ENCODE measurements at places on chromosomes 16 and 17.

GRCh38 chr17:42686520-42687128, 4.3 kb downstream of the CNTNAP1 start:
- H3K4me1 ChIP-seq, result peaks cover 14% of the 10 kb centered on the region
- DNase-seq, result no peak
- H3K27ac ChIP-seq, result no peak overlapping the region
- H3K4me3 ChIP-seq, result no peak overlapping the region

- peaks cover 64% of the 10 kb centered on the region for H3K36me3 ChIP-seq
- no peaks in the 10 kb centered on the region for H3K27me3 ChIP-seq
- H3K4me3 ChIP-seq, result no peak overlapping the region
- no peaks in the 10 kb centered on the region for H3K4me1 ChIP-seq
Measured at GRCh38 chr17:47660064-47660492, 10.4 kb downstream of the KPNB1 start.

DNA sequence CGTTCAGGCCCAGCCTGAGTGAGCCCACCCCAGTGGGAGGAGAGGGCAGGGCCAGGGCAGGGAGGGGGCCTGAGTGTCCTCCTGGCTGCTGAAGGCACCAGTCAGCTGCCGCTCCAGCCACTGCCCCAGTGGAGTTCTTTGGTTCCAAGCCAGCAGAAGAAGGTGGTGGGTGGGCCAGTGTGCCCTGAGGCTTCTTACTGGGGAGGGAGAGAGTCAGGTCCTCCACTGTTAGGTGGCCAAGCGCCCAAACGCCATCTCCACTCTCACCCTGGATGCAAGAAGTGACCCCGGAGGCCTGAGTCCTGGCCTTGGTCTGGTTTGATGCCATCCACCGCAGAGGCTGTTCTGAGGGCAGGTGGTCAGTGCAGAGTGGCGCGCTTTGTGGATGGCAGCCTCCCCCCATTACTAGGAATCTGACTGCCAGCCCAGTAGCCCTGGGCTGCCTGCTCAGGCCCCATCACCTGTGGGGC, 2.2 kb downstream of the RNF213 start:
- no peak overlapping the region for H3K27ac ChIP-seq
- peaks cover 30% of the 10 kb centered on the region for H3K4me1 ChIP-seq
- no peak for DNase-seq
- H3K4me3 ChIP-seq, result no peak overlapping the region
- peaks cover 2% of the 10 kb centered on the region for H3K36me3 ChIP-seq
- H3K27me3 ChIP-seq, result no peaks in the 10 kb centered on the region

DNA sequence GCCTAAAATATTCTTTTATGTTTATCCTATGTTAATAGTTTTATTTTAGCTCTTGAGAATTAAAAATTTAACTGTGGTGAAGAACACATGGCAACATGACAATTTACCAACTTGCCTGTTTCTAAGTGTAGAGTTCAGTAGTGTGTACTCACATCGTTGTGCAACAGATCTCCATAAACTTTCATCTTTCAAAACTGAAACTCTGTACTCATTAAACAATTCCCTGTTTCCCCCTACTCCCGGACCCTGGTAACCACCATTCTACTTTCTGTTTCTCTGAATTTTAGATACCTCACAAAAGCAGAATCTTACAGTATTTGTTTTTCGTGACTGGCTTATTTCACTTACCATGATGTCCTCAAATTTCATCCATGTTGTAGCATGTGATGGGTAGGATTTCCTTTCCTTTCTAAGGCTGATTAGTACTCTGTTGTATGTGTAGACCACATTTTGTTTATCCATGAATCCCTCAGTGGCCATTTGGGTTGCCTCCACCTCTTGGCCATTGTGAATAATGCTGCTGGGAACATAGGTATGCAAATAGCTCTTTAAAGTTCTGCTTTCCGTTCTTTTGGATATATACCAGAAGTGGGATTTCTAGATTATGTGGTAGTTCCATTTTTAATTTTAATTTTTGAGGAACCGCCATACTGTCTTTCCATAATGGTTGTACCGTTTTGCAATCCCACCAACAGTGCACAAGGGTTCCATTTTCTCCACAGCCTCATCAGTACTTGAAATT, 17.4 kb downstream of the IST1 start:
- H3K4me1 ChIP-seq, result peaks cover 22% of the 10 kb centered on the region

DNA sequence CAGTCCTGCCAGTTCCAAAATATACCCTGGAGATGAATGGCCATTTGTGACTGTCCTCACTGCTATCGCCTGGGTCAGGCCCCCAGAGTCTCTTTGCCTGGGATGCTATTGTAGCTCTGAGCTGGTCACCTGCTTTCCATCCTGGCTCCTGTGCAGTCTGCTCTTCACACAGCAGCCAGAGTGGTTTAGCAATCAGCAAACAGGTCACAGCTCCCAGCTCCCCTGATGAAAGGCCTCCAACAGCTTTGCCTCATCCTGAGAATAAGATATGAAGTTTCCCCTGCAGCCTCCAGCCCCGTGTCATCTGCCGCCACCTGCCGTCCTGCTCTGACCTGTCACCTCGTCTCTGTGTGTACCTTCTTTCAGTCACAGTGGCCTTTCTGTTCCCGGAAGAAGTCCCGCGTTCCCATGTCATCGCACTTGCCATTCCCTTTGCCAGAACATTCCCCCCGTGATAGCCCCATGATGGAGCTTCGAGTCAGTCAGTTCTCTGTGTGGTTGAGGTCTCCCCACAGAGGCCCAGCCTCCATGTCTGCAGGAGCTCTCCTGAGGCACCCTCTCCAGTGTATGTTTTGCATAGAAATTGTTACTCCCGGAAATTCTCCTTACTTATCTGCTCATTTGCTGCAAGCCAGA, 281.5 kb downstream of the SNX29 start:
- no peak for DNase-seq
- H3K4me1 ChIP-seq, result no peaks in the 10 kb centered on the region
- no peak overlapping the region for H3K27ac ChIP-seq
- H3K4me3 ChIP-seq, result no peak overlapping the region
- H3K27me3 ChIP-seq, result no peaks in the 10 kb centered on the region

GRCh38 chr16:20383106-20384029, 21.2 kb downstream of the PDILT start:
- no peaks in the 10 kb centered on the region for H3K36me3 ChIP-seq
- peak; percentile 73 for DNase-seq
- H3K27ac ChIP-seq, result no peak overlapping the region
- H3K27me3 ChIP-seq, result no peaks in the 10 kb centered on the region
- no peak overlapping the region for H3K4me3 ChIP-seq
- H3K4me1 ChIP-seq, result no peaks in the 10 kb centered on the region

GRCh38 chr17:74854792-74855191, 4.9 kb downstream of the GRIN2C start:
- H3K4me1 ChIP-seq, result no peaks in the 10 kb centered on the region
- no peak for DNase-seq
- no peak overlapping the region for H3K27ac ChIP-seq
- H3K27me3 ChIP-seq, result peaks cover 52% of the 10 kb centered on the region

DNA sequence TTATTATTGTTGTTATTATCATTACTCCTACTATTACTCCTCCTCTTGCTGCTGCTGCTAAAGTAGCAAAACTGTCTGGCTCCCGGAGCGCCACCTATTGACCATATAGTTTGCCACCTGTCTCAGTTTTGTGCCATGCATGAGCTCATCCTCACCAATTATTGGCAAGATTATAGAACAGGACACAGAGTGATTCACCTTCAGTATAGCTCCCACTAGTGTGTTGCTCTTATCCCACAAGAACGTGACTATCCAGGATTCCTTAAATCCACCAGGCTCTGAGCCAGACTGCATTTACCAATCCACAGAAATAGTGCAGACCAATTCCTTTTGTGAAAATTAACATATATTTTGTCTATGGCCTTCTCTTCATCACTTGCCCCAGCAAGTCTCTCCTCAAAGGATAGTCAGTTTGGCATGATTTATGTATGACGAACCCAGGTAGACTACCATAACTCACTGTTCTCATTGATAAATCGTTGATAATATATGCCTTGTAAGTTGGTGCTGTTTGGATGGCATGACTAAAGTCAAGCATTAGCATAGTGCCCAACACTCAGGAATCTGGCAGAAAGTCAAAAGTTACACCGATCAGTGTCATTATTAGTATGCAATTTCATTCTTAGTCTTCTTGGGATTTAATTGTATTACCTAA, 405.5 kb upstream of the HSBP1 start:
- H3K4me3 ChIP-seq, result no peak overlapping the region
- peaks cover 13% of the 10 kb centered on the region for H3K4me1 ChIP-seq
- H3K27ac ChIP-seq, result no peak overlapping the region
- no peaks in the 10 kb centered on the region for H3K36me3 ChIP-seq

DNA sequence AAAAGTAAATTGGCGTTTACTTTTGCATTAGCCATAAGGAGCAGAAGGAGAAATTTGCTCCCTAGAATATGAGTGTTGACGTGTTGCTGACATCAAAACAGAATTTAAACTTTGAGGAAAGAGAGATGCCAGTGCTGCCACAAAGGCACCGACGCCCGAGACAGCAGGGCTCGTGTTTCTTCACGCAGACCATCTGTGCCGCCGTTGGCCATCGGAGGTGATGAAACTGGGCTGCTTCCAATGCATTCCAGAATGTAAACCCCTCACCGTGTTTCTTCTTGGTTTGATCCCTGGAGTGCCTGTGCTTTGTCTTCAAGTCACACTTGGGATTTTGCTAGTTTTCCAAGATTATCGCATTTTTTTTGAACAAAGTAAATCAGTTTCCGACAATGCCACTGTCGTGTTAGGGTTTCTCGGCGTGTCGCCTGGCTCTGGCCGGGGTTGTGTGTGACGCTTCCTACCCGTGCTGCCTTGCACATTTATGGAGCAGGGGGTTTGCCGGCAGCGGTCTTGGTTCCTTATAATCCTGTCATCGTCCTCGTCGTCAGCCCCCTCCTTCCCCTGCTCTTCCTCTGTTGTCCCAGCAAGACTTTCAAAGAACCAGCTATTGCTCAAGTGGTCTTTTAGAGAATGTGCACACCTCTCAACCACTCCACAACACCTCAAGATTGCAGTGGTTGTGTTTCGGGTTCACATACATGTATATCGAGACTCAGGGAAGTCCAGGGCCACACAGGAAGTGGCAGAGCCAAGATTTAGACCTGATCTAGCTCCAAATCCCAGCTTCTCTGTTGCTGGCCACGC, 103.9 kb downstream of the METRNL start:
- no peaks in the 10 kb centered on the region for H3K27me3 ChIP-seq
- H3K4me3 ChIP-seq, result no peak overlapping the region
- peak overlapping the region; percentile 41 for H3K27ac ChIP-seq
- H3K4me1 ChIP-seq, result peaks cover 11% of the 10 kb centered on the region

GRCh38 chr17:40793832-40794231, 5.9 kb downstream of the KRT28 start:
- peaks cover 17% of the 10 kb centered on the region for H3K27me3 ChIP-seq
- H3K4me3 ChIP-seq, result no peak overlapping the region
- no peaks in the 10 kb centered on the region for H3K4me1 ChIP-seq
- no peak overlapping the region for H3K27ac ChIP-seq
- no peaks in the 10 kb centered on the region for H3K36me3 ChIP-seq
- DNase-seq, result no peak

- no peak overlapping the region for H3K4me3 ChIP-seq
- no peak overlapping the region for H3K27ac ChIP-seq
- no peaks in the 10 kb centered on the region for H3K27me3 ChIP-seq
- DNase-seq, result no peak
- H3K36me3 ChIP-seq, result peaks cover 4% of the 10 kb centered on the region
- peaks cover 43% of the 10 kb centered on the region for H3K4me1 ChIP-seq
Measured at GRCh38 chr17:998111-998510, 1.2 kb downstream of the TIMM22 start.

DNA sequence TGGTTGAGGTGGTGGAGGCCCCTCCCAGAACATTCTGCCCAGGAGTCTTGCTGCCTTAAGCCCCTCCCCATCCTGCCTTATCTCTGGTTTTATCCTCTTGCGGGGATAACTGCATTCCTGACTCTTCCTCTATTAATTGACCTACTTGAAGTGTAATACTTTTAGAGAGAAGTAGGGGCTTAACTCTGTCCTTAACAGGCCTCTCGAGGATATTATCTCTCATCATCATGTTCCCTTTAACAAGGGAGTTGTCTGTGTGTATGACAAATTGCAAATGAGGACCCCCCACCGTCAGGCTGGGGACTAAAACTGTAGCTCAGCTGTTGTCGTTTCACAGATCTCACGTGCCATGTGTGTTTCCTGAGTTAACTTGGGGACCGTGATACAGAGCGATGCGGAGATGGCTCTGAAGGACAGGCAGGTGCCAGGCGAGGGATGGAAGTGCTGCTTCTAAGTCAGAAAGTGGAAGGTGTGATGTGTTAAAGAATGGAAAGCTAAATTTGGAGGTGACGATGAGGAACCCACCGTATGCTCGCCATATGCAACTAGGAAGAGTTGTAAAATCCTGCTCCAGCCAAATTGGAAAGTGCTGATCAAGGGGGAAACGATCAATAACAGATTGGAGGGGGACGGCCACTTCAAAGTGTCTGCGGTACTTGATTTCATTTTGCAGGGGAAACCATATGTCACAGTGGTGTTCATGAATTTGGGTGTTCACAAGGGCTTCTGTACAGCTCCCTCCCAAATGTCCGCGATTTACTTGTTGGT, 106.3 kb downstream of the RPTOR start:
- no peak overlapping the region for H3K4me3 ChIP-seq
- no peaks in the 10 kb centered on the region for H3K27me3 ChIP-seq
- H3K36me3 ChIP-seq, result no peaks in the 10 kb centered on the region
- peaks cover 9% of the 10 kb centered on the region for H3K4me1 ChIP-seq

DNA sequence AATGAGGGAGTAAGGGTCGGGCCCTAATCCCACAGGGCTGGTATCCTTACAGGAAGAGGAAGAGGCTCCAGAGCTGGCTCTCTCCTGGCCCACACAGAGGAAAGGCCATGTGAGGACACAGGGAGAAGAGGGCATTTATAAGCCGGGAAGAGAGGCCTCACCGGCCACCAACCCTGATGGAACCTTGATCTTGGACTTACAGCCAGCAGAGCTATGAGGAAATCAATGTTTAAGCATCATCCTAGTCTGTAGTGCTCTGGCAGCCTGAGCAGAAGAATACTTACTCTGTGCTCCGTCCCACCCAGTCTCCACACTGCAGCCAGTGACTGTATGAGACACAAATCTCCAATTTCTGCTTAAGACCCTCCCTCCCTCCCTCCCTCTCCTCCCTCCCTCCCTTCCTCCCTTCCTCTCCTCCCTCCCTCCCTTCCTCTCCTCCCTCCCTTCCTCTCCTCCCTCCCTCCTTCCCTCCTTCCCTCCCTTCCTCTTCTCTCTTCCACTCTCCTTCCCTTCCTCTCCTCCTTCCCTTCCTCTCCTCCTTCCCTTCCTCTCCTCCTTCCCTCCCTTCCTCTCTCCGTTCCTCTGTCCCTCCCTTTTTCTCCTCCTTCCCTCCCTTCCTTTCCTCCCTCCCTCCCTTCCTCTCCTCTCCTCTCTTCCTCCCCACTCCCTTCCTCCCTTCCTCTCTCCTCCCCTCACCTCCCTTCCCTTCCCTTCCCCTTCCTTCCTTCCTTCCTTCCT, 8.9 kb upstream of the TMEM220 start:
- H3K27me3 ChIP-seq, result peaks cover 1% of the 10 kb centered on the region
